ENCODE measurements at places on chromosomes 2 and 18.

DNA sequence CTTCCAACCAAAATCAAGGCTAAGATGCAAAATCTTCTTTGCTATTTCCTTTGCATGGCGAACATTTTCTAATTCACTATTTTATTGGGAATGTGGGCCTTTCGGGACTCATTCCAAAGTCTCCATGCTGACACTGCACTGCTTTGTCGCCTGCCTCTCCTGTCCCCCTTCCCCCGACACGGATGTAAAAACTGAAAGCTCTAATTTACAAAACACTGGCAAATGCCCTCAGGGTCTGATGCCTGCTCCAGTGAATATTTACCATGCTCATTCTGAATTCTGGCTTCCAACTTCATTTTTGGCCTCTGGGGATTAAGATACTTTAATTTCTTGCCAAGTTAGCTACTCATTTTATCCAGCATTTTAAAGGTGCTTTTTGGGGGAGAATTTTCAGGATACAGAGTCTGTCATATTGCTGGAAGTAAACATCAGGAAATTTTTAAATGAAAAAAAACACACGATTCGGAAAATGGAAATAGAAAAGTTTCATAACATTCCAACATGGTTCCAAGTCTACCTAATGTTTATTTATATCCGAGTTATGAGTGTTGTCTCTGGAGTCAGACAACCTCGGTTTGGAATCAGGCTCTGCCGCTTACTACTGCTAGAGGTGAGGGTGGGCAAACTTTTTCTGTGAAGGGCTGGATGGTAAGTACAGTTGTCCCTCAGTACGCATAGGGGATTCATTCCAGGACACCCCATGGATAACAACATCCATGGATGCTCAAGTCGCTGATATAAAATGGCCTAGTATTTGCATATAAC lies 14.6 kb upstream of the LTBP1 start:
- peak; percentile 23 for DNase-seq

- DNase-seq, result no peak
These were observed 96.4 kb downstream of the CDCA7 start for GRCh38 chr2:173451118-173451517.

DNA sequence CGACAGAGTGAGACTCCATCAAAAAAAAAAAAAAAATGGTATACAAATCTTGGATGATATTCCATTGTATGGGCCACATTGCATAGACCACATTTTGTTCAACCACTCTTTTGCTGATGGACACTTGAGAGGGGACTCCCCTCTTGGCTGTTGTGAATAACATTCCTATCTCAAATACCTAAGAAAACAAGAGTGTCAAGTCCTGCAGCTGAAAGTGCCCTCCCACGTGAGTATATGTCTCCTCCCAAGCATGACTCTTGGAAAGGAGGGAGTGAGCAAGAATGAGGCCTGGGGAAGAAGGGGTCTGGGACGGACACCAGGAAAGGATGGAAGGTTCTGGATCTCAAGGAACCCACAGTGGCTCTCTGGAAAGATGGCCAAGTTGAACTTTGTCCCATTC lies 36.0 kb upstream of the NPAS2 start:
- no peak for DNase-seq

GRCh38 chr2:141041281-141041680 lies 1089.5 kb downstream of the LRP1B start:
- no peak for DNase-seq

- DNase-seq, result no peak
These were observed 211.9 kb downstream of the BABAM2 start for GRCh38 chr2:28102455-28102874.

DNA sequence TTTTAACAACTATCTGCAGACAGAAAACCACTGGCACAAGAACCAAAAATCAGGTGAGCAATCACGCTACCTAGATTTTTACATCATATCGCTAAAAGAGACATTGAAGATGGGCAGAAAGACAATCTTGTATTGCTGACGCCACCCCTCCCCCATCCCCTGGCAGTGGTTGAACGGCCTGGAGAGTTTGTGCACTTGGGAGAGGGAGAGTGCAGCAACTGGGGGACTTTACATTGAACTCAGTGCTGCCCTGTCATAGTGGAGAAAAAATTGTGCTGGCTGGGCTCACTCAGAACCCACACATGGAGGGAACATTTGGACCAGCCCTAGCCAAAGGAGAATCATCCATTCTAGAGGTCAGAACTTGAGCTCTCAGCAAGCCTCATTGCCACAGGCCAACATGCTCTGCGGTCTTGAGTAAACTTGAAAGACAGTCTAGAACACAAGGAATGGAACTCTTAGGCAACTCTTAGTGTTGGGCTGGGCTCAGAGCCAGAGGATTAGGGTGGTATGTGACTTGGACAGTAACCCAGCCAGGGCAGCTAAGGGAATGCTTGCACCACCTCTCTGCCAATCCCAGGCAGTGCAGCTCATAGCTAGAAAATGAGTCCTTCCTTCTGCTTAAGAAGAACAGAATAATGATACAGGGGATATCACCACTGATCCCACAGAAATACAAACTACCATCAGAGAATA lies 220.0 kb upstream of the CYP26B1 start:
- no peak for DNase-seq

DNA sequence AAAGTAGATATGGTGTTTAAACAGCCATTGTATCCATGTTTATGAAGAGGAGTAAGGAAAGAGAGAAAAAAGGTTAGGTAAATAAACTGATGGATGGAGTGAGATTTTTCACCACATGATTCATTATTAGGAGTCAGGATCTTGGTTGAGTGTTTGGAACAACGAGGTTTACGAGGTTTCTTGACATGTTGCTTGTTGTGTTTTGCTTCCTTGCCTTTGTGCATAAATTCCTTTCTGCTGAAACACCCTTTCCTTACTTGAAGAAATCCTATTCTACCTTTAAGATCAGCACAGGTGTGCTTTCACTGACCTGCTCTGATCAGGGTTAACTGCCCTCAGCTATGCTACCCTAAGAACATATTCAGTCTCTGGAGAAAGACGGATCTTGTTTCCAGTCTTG lies 66.6 kb downstream of the EFEMP1 start:
- no peak for DNase-seq

DNA sequence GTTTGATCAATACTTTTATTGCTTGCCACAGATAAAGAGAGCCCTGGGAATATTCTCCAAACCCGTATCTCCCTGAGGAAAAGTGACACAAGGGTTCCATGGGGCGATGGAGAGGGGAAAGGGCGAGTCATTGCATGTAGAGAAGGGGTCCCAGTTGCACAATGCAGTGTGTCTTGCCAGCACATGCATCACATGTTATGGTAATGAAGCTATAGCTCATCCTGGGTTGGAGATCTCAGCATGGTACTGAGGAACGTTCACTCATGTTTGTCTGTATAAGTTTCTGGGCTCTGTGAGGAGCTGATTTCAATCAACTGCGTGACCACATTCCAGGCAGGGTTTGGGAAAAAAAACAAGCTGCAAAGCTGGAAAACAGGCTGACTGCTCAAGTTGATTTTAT lies 220.7 kb upstream of the MC4R start:
- DNase-seq, result no peak

GRCh38 chr2:225334514-225334913 lies 65.0 kb upstream of the NYAP2 start:
- DNase-seq, result no peak

DNA sequence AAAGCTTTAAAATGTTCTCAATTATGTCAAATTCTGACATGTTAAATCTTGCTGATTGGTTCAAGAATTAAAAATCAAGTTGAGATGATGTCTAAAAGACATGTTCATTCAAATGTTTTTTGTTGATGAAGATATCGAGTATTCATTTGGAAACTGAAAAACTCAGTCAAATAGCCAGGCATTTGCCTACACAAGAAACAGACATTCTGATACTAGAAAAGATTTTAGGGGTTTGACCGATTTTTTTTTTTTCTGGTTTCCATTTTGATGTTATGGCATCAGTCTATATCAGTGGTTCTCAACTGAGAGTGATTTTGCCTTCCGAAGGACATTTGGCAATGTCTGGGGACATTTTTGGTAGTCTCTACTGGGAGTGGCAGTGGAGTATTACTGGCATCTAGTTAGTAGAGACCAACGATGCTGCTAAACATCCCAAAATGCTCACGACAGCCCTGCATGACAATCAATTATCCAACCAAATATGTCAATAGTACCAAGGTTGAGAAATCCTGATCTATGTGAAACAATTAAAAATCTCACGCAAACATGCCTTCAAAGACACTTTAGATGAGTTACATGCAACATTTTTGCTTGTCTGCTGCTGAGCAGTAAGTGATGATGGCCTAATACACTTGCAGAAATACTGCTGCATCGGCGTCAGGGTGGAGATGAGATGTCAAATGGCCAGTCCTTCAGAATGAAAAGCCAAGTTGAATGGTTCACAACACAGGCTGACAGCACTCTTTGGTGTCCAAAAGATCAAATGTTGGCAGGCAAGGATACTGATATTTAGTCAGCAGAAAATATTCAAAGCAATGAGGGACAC lies 12.5 kb downstream of the RASGRP3 start:
- no peak for DNase-seq

DNA sequence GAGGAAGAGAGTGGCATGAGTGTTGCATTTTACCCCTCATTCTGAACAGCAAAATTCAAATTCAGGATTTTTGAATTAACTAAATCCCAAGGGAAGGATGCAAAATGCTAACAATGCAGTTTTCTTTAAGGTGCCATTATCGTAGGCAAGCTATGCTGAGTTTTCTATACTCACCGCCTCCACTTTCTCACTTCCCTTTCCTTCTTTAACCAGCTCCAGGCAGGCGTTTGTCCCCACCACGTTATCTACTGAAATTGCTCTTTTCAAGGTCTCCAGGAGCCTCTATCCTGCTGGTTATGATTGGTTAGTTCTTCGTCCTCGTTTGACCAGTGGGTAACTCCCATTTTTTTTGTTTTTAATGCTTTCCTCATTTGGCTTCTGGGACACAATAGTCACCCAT lies 1.8 kb upstream of the CPO start:
- DNase-seq, result no peak

DNA sequence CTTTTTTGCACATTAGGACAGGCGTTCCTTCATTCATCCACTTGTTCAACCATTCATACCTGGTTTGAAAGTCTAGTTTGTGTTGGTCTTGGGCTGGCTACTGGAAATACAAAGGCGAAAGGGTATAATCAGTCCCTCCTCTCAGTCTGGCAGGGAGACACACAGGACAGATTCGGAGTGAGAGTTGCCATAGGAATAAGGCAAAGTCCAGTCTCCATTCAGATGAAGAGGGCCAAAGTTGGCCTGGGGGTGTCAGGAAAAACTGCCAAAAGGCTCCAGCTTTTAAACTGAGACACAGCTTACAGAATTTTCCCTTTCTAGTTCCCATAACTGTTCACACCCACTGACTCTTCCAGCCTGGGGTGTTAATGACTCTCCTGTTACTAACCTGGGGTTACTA lies 96.3 kb upstream of the AQP4 start:
- DNase-seq, result no peak

All from NCI-H1048 (cell line).